CD14-positive monocyte (primary cell): ENCODE measurements at places on chromosomes 7 and 10.

DNA sequence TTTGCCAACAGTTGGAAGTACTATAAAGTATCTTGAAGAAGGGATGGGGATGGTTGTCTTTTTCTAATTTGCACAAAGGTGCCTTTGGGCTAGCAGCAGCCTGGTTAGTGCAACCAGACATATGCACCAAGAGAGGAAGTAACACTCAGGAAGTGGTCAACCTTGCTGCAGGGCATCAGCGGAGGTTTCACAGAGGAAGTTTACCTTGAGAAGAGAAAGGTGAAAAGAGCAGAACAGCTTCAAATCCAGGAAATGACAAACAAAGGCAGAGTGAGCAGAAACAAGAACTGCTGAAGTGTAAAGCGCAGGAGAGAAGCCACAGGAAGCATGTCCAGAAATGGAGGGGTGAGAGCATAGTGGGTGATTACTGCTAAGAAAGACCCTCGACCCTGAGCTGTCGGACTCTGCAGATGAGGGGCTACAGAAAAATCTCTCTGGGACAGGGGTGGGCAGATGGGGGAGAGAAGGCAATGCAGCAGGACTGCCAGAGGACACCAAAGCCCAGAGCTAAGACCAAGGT is 66.9 kb downstream of the STK17A start:
- DNase-seq: peak; percentile 36

GRCh38 chr7:48365010-48365409 is 193.8 kb downstream of the ABCA13 start:
- no peak for DNase-seq

DNA sequence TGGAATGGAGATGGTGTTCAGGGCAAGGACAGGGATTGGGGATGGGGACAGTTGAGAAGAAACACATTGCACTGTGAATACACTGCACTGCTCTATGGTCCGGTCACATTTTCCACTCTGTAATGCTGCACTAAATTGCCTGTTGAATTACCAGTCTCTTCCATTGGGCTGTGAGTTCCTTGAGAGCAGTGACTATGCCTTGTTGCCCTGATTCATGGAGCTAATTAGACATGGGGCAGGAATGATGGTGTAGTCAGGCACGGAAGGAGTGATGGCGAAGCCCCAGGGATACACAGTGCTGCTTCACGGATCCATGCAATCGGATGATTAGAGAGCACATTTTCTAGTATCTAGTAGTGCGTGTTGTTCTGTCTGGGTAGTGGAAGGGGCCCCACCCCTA is 25.4 kb upstream of the GPAM start:
- DNase-seq: no peak

- no peak for DNase-seq
These were observed 266.1 kb downstream of the PARD3 start for GRCh38 chr10:34549001-34549400.

DNA sequence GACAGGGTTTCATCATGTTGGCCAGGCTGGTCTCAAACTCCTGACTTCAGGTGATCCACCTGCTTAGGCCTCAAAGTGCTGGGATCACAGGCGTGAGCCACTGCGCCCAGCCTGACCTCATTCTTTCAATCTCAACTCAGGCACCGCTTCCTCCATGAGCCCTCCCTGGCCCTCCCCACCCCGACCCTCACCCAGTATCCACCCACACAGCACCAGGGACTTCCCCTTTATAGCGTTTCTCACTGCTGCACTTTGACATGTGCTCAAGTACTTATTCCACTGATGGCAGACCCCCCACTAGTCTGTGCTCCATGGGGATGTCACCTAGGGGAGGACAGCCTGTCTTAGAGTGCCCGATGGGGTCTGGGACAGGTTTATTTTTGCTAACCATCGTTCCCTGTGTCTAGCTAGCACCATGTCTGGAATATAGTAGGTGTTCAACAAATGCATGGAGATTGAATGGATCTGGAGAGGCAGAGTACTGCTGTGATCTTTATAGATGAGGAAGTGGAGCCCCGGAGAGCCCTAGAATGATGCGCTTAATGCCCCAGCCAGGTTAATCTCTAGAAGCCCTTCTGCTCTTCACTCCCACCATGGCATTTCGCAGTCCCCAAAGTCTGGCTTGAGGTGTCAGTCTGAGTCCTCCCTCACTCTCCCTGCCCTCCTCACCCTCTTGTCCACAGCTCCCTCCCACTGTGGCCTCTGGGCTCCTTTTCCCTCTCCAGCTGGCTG is 258.8 kb downstream of the RPS24 start:
- no peak for DNase-seq

- DNase-seq: peak; percentile 32
These were observed 107.4 kb downstream of the UBE2H start for GRCh38 chr7:129845178-129845971.

DNA sequence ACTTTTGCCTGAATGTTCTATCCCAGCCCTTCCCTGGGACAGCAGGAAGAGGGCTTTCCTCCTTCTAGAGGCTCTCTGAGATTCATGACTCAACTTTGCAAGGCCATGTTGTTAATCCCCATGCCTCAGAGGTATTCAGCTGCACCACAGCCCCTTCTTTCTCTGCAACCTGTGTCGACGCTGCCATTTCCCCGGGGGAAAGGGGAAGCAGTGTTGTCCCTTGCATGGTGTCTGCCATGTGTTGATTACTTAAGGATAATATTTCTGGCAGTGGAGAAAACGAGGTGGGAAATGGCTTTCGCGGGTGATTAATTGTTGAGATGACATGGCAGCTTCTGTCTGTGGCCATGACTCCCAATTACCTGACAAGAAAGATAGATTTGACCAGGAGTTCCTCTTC is 133.1 kb downstream of the SORCS3 start:
- DNase-seq: no peak

GRCh38 chr7:92778972-92779371 is 57.4 kb downstream of the CDK6 start:
- peak; percentile 47 for DNase-seq

DNA sequence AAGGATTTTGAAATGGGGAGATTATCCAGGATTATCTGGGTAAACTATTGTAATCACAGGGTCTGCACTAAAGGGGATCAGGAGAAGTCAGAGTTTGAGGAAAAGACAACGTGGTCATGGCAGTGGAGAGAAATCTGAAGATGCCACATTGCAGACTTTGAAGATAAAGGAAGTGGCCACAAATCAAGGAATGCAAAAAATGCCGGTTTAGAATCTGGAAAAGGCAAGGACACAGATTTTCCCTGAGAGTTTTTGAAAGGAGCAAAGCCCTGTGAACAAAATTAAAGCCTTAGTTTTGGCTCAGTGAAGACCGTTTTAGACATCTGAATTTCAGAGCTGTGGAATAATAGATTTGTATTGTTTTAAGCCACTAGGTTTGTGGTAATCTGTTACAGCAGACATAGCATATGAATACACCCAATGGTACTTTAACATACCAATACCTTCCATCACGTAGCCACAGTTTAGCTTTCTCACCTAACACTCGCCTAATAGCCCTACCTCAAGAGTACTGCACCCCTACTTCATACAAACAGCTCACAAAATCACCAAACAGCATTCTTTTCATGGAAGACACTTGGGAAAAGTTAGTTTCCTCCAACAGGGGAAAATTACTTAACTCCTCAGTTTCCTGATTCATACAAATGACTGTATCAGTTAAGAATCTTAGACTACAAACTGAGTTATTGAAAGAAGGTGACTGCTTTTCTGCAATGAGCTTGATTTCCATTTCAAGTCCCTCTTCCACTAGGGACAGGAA is 446.5 kb downstream of the INHBA start:
- DNase-seq: no peak

DNA sequence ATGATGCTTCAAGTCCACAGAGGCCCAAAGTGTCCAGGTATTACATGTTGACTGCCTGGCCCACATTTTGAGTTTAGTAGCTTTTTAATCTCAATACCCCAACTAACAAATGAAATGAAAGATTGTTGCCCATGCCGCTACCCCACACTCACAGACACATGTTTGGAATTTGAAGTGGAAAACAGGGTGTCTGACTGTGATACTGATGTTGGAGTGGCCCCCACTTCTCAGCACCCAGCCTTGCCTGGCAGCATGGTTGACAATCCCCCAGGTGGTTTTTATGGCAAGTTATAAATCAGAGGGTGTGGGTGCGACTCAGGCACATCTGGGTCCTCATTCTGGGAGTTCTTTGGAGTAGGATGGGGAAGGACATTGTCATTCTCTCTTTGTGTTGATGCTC is 314.7 kb upstream of the ZNF32 start:
- no peak for DNase-seq

DNA sequence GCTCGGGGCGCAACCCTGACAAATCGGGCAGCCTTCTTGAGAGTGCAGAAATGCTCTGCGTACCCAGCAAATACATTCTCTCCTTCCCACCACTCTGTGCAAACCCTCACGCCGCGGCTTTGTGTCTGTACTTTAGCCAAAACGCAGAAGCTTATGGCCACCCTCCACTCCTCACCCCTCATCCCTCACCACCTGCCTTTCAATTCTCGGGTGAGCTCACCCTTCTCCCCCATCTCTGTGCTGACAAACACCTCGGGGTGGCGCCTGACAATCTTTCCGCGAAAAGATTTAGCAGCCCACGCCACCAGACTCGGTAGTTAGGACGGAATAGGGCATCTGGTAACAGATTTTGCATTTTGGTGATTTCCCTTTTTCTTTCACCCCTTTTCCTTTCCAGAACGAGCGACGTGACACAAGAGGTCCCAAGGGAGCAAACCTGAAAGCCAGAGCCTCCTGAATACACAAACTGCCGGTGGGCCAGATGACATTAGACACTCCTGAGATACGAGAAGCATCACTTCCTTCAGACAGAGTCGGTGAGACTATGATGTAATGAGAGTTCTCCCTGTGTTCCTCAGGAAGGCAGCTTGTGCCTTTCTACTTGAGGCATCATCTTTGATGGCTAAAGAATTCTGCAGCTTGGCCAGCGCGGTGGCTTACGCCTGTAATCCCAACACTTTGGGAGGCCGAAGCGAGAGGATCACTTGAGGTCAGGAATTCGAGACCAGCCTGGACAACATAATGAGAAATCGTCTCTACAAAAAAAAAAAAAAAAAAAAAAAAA is 671 bp upstream of the ATAD1 start:
- DNase-seq: no peak

DNA sequence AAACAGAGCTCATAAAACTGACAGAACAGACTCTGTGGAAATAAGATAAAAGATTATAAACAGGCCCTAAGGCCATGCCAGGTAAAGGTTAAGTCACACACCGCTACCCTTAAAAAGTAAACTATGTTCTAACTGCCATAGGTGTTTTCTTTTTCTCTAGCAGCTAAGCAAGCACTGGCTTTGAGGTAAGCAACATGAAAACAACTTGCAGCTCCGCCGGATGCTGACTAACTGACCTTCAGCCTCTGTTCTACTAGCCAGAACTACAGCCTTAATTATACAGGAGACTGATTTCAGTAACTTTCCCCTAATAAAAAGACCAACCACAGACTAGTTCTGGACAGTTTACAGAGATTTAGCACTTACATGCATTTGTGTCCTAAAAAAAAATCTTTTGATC is 708.3 kb downstream of the CCSER2 start:
- DNase-seq: no peak

GRCh38 chr10:99331207-99331803 is 2.1 kb downstream of the CNNM1 start:
- no peak for DNase-seq

GRCh38 chr10:44968091-44968490 is 8.5 kb downstream of the RASSF4 start:
- peak; percentile 95 for DNase-seq

- DNase-seq: no peak
These were observed 14.5 kb downstream of the DNAJB9 start for GRCh38 chr7:108584211-108584610.

GRCh38 chr7:1562116-1562515 is 6.1 kb upstream of the TMEM184A start:
- DNase-seq: no peak

- no peak for DNase-seq
These were observed 123.7 kb downstream of the KAT6B start for GRCh38 chr10:74949843-74950765.

DNA sequence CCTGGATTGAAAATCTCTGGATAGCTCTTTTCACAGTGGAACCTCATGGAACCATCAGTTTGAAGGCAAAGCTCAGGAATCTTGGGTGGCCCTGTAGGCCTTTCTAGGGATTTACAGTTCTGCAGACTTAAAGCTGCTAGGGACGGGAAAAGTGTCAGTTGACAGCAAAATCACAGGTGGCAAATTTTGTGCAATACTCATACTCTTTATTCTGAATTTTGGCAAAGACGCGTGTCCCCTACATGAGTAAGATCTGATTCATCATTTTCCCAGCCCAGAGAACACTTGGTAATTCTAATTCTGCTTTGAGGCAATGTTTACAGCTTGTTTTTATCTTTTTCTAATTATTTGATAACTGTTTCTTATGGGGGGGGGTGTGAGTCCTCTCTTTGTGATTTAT is 3.6 kb downstream of the LRRC17 start:
- DNase-seq: no peak

DNA sequence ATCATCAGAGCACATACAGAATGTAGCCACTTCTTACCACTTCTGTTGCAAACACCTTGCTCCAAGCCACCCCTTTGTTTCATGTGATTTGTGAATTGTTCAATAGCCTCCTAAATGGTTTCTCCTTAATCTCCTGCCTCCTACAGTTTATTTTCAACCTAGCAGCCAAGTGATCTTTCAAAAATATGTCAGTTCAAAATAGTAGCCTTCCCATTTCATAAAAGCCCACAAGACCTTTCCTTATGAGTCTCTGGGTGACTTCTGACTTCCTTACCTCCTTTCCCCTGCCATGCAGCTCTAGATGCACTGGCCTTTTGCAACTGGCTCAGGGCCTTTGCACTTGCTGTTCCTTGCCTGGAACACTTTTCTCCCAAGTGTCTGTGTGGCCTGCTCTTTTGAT is 4.8 kb downstream of the MINDY4 start:
- no peak for DNase-seq
